ENCODE measurements at places on chromosomes 6 and 20.

GRCh38 chr6:150527100-150527499 lies 72.6 kb upstream of the PLEKHG1 start:
- DNase-seq = peak; percentile 17

- DNase-seq = no peak
Observed at GRCh38 chr6:35710241-35710847, 21.6 kb upstream of the FKBP5 start.

DNA sequence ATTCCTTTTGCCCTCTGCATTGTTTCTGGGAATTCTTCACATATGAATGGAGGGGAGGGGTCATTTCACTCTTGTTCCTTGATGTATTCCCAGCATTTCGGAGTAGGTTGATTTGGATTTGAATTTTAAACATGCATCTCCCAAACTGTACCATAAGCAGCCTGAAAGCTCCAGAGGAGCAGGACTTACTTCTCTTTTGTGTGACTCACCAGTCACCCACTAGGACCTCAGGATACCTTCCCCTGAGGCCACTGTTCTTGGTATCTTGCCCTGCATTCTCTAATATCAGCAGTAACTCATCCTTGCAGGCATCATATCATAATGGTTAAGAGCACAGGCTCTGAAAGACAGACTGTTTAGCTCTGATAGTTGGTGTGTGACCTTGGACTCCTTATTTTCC lies 703 bp downstream of the MRPL2 start:
- DNase-seq = no peak

DNA sequence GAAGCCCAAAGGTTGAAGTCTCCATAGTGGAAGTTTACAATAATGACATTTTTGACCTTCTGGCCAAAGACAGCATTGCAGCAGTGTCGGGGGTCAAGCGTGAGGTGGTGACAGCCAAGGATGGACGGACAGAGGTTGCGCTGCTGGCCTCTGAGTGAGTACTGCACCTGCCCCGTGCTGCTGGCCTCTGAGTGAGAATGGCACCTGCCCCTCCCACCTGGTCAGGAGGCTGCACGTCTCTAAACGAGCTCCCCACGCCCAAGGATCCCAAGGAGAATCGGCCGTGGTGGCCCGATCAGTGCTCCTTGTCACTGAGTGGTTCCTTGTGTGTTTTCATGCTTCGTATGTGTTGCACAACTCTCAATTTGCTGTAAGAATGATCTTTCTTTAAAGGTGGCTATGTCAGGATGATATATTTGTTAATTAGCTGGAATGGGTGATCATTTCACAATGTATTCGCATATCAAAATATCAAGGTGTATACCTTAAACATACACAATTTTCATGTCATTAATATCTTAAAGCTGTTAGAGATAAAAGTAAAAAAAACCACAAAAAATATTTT lies 40.4 kb downstream of the FRMD1 start:
- DNase-seq = no peak

DNA sequence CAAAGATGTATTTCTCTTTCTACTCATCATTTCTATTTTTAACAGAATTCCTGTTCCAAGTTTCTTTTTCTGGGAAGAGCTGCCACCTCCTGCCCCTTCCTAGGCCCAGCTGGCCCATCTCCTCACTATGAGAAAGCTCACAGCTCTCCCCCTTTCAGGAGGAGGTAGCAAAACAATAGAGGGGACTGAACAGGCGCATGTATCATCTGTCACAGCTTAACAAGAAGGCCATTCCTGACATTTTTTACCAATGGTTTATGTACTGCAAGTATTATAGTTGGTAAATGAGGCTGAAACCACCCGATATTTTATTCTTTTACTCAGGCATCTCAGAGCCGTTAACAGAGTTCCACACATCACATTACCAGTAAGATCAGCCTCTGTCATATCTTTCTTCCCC lies 103.7 kb upstream of the MTHFD1L start:
- no peak for DNase-seq

- DNase-seq = no peak
Observed at GRCh38 chr20:50318710-50319109, 128.1 kb downstream of the CEBPB start.

- DNase-seq = no peak
Observed at GRCh38 chr20:16777126-16777525, 29.0 kb downstream of the OTOR start.

- DNase-seq = no peak
Observed at GRCh38 chr6:40889137-40889832, 149.7 kb downstream of the UNC5CL start.

- DNase-seq = no peak
Observed at GRCh38 chr20:57716901-57717300, 7.1 kb upstream of the PMEPA1 start.

GRCh38 chr6:17226786-17227233 lies 54.4 kb upstream of the RBM24 start:
- no peak for DNase-seq

DNA sequence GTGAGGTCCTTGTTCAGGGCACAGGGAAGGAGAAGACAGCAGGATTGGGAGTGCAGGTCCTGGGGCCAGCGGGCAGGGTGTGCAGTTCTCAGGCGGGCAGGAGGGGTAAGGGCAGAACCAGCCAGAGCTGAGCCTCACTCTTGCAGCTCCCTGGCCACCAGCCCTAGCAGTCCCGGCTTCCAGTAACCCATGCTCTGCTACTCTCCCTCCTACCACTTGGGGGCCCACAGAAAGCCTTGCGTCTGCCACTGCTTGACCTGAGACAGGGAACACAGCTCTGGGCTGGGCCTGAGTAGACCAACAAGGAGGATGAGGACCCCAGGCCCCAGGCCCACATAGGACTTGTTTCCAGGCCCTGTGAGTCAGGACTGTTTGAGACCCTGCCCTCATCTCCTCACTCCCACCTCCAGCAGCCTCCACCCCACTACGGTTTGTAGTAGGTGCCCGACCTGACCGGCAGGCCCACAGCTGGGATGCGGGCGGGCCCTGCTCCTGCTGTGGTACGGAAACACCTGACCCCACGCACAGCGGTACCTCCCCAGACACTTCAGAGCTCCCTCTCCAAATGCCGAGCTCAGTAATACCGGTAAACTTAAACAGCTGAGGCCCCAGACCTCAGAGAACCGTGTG lies 39.2 kb downstream of the KCNK5 start:
- DNase-seq = peak; percentile 50

GRCh38 chr20:48823960-48824498 lies 3.8 kb downstream of the PREX1 start:
- DNase-seq = peak; percentile 60

DNA sequence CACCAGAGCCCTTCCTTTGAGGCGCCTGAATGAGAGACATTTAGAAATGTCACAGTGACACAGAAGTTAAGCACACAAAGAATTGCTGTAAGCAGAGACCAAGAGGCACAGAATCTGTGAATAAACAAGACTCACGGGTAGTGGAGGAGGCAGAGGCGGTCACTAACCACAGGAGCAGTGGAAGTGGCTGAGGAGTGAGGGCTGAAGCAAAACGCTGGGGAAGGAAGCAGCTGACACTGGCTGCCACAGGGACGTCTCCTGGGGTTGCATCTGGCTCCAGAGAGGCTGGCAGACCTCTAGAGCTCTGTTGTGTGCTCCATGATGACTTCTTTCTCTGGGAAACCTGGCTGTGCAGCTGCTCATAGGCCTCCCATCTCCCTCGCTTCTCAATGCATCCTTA lies 65.0 kb upstream of the SLC2A12 start:
- peak; percentile 45 for DNase-seq

DNA sequence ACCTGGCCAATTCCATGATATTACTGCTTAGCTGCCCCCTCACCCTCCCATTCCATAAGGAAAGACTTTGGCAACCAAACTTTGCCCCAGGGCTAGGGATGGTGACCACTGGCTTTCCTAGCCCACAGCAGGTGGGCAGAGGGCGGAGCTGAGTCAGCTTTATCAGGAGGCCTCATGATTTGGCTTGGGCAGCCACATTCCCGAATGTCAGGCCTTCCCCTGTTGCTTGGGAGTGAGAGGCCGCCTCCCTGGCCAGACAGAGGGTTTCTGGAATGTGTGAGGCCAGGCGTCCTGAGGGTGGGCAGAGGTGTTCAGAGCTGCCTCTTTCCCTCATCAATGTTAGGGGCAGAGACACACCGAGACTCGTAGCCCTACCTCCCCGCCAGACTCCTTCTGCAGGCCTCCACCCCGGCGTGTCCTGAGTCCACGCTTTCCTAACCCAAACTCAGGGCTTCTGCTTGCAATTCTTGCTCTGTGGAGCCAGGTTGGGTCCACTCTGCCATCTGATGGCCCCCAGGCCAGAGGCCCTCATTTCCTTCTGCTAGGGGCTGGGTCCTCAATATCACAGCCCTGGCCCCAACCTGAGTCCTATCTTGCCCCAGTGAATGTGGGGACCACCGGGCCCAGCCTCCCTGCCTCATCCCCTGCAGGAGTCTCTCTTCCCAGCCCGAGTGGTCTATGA lies 19.3 kb downstream of the UQCC2 start:
- DNase-seq = no peak

DNA sequence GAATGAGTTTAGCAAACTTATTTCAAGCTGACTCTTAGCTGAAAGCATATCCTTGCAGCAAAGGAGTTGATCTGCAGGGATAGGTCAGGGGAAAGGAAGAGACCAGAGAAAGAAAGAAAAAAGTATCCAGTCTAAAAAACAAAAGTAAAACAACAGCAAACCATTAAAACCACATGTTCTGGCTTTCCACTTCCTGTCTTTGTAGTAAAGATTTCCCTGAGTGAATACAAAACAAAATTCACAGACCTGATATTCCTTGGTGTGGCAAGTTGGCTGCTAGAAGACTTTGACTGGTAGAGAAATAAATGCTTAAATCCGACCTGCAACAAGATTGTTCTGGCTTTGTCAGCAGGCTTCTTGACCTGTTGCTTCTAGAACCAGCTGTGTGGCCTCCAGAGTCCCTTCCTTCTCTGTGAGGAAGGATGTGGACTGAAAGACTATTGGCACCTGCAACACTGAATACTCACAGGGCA lies 23.4 kb upstream of the MCM3 start:
- DNase-seq = no peak

DNA sequence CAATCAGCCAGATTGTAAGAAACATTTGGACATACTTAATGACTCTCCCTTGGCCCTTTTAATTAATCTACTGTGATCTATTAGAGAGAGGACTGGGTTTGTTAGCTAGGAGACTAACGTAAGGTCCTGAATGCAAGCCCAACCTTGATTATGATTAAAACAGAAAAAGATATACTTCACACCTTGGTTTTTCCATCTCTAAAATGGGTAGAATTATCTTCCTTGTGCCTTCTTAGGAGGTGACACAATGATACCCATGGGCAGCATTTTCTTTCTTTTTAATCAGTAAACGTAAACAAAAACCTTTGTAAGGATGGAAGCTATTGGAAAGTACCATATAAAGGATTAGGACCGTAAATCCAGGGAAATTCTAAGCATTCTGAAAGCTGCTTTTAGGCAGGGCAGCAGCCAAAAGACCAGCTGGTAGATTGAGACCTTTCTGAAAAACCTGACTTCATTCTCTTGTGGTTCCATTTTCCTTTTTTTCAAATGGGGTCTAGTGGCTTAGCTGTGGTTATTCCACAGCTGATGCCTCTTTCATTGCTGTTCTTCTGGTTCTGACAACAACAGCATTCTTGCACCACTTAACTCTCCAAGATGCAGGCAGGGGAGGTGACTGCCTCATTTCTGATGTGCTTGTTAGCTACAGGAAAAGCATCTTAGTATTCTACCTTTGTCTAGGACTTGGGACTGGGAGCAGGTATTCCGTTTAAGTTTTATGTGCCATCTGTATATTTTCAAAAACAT lies 27.4 kb downstream of the RREB1 start:
- DNase-seq = no peak

- DNase-seq = no peak
Observed at GRCh38 chr6:41874741-41875140, 20.4 kb downstream of the USP49 start.

GRCh38 chr20:35743693-35744491 lies 1.8 kb upstream of the RBM39 start:
- DNase-seq = no peak

GRCh38 chr6:116535109-116535508 lies 10.4 kb downstream of the TRAPPC3L start:
- no peak for DNase-seq

DNA sequence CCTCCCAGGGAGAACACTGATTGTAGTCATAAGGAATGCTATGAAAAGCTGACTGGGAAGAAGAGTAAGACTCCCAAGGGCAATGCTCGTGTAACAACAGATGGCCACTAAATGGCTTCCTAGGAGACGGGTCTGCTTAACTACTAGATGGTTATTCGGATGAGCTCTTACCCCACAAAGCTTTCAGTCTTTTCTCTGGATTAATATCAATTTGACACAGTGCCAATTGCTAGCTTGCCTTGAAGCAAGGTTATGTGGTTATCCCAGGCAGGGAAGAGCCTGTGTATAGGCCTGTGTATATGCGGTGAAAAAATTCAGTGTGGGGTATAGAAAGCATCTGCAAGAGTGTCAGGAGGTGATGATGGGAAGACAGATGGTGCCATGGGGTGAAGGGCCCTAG lies 86.4 kb upstream of the NOX3 start:
- no peak for DNase-seq

- no peak for DNase-seq
Observed at GRCh38 chr6:110097443-110097842, 82.0 kb downstream of the WASF1 start.

GRCh38 chr6:35084511-35085203 lies 56.5 kb downstream of the TCP11 start:
- peak; percentile 4 for DNase-seq

DNA sequence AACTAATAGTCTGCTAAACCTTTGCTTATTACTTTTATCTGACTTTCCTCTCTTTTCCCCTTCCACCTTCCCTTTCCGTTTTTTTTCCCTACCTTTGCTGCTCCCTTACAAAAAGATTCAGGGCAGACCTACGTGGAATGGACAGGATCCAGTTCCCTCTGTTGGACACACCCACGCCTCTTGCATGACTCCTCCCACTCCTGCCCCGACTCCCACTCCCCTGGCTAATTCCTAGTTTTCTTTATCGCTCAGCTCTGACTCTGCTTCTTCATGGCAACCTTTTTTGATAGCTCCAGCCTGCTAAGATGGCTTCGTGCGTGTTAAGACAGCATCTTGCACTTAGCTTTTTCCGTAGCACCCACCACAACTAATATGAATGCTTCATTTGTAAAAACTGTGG lies 715.6 kb upstream of the NRSN1 start:
- DNase-seq = no peak

DNA sequence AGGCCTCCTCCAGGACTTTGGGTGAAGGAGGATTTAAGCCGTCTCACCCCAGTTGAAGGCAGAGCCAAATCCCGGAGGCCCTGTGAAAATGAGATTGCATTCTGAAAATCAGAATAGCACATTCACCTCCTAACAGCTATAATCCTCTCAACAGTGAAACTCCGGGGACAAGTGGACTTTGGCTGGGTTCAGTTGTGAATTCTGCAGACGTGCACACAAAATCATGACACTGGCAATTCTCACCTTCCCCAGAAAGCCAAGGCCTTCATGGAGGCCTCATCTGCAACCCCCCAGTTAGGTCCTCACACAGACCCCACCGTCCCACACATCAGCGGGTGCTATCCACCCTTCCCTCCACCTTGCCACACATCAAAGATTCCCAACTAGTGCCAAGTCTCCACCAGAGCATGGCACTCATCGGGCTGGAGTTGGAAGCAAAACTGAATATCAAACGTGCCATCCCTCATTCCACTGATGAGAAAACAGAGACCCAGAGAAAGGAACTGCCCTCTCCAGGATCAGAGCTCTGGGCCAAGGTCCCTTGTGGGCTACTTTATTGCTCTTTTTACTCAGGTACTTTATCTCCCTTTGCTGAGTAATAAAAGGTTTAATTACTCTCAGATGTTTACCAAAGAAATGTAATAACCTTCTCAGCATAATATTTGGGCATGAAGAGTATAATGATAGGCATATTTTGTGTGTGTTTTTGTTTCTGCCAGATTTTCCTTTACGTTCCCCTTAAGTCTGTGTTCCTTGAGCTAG lies 4.8 kb upstream of the BTNL2 start:
- DNase-seq = no peak

Data from AG08396 (cell line).